ENCODE measurements at places on chromosomes 4 and X.

GRCh38 chr4:79993476-79993875, 79.6 kb downstream of the ANTXR2 start:
- DNase-seq = no peak

DNA sequence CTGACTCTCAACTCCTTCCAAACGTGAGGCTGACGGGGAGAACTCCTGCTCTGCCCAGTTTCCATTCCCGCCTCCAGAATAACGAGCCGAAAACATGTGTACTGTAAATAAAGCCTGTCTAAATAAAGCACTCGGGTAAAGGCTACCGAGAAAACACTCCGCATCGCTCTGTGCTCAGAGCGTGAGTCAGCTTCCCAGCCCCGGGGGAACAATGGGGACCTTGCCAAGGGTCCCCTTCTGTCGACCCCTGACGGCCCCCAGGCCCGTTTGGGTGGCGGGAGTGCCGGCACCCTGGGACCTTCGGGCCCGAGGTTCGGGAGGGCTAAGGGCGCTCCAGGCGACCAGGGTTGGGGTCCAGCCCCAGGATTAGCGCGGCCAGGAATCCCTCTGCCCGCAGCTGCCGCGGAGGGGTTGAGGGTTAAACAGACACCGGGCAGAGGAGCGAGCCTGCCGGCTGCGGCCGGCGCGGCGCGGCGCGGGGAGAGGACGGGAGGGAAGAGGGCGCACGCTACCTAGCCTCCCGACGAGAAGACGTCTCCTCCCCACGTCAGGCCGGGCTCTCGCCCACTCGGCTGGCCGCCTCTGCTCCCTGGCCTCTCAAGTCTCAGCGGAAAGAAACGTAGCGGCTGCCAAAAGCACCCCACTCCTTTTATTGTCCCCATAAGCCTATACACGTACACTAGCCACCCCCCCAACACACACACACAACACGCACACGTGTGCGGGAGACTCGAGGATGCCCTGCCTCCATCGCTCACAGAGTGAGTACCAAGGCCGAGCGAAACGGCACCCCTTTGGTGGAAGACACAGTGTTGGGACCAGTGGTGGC, 85.5 kb downstream of the BCOR start:
- DNase-seq = no peak

DNA sequence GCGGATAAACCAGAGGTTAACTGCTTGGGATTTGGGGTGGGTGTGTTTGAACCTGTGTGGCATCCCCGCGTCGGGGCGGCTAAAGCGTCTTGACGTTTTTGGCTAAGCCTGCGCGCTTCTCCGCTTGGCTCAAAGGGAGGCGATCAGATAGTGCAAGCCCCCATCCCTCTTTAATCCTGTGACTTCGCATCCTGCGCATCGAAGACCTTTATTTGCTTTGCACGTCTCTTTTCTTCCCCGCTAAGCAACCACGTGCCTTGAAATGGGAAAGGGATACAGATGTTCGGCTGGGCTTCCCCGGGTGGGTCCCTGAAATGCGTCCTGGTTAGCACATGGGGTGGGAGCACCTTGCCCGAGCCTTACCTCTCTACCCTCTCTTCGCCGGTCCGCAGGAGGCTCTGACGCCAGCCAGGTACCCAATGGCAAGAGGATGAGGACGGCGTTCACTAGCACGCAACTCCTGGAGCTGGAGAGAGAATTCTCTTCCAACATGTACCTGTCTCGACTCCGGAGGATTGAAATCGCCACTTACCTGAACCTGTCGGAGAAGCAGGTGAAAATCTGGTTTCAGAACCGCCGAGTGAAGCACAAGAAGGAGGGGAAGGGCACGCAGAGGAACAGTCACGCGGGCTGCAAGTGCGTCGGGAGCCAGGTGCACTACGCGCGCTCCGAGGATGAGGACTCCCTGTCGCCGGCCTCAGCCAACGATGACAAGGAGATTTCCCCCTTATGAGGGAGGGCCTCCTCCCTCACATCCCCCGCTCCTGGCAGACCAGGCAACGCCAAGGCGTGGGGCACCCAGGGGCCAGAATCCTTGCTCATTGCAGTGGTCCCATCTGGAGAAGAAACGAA, 1.5 kb downstream of the GSX2 start:
- no peak for DNase-seq

- DNase-seq = peak; percentile 2
Measured at GRCh38 chr4:504076-504475, 5.1 kb downstream of the PIGG start.

GRCh38 chr4:163395758-163396157, 52.1 kb downstream of the NPY5R start:
- no peak for DNase-seq

GRCh38 chr4:123622572-123622971, 226.0 kb downstream of the SPRY1 start:
- no peak for DNase-seq

GRCh38 chrX:149151805-149152757, 353.0 kb downstream of the IDS start:
- peak; percentile 95 for DNase-seq

DNA sequence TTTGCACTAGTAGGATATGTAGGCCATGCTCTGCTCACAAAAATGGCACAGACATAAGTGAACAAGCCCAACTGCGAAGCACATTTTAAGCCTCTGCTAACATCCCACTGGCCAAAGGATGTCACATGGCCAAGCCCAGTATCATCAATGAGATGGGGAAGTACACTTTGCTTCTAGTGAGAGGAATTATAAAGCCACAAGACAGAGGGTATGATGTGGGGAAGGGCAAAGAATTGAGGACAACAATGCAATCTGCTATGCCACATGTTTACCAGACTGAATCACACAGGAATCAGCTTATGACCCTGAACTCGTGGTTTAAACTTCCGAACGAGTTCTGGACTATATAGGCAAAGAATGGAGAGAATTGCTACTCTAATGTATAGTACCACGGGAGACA, 39.1 kb downstream of the SUPT20HL1 start:
- no peak for DNase-seq

DNA sequence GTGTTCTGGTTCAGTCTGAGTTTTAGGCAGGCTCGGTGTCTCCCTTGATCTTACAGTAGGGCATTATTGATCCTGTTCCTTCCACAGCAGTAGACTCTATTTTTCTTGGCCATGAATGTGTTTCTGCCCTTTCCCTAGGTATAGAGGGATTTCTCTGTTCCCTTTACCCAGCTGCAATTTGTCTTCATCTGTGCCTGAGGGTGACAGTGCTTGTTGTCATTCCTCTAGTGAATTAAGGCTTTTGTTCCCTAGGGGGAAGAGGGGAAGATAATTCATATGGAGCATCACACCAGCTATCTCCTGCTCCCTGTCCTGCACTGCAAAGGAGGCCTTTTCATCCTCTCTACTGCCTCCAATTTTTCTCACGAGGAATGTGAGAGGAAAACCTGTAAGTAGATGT, 39.7 kb upstream of the CXorf51A start:
- no peak for DNase-seq

DNA sequence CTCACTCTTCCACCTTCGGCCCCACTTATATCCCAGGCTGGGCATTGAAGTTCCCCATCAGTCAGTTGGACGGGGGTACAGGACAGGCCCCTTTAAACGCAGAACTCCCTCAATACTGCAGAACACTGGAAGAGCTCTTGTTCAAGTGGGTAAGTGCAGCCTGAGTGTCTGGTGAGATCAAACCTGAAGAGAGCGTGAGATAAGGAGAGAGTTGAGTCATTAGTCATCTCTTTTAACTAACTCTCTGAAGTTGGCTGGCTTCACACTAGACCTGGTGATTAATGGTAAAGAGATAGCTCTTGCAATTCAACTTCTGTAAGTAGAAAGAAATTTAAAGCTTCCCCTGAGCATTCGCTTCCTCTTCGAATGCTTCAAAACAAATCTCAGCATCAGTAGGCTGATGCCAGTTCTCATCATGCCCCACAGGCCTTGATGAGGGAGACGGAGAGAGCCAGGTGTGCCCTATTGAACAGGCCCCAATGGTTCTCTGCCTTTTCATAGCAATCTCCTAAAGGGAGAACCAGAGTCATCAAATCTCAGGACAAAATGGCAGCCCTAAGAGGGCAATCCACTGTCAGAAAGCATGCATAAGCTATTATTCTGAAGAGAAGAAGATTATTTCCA, 41.0 kb upstream of the JADE1 start:
- no peak for DNase-seq

GRCh38 chr4:74449571-74450297, 4.8 kb downstream of the AREG start:
- DNase-seq = peak; percentile 20

DNA sequence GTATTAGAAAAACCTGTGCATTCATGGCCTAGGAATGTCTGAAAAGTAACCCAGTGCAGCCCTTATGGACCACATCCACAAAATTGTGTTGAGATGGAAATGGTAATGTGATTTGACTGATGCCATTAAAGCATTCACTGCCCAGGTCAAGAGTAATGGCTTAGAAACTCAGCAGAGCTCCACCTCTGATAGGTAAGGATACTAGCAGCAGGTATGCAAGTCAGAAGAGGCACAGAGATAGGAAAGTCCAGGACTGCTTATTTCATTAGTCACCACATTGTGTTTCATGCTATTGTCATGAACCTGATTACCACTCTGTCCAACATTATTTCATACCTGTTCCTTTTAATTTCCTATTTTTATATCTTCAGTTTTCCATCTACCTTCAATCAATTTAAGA, 2042.2 kb downstream of the ARAP2 start:
- no peak for DNase-seq

- DNase-seq = no peak
Measured at GRCh38 chr4:38387819-38388218, 276.2 kb upstream of the KLF3 start.

DNA sequence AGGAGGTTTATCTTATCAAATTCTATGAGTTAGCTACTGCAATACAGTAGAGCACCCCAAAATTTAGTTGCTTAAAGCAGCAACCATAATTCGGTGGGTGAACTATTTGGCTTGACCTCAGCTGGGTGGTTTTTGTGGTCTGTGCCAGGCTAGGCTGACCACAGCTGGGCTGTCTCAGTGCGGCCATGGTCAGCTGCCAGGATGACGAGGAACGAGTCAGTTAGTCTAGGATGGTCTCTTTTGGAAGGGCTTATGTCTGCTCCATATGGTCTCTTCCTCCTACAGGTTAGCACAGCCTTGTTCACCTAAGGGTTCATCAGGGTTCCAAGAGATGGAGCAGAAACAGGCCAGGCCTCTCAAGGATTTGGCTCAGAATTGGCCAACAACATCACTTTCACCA, 210.4 kb downstream of the PALLD start:
- no peak for DNase-seq

DNA sequence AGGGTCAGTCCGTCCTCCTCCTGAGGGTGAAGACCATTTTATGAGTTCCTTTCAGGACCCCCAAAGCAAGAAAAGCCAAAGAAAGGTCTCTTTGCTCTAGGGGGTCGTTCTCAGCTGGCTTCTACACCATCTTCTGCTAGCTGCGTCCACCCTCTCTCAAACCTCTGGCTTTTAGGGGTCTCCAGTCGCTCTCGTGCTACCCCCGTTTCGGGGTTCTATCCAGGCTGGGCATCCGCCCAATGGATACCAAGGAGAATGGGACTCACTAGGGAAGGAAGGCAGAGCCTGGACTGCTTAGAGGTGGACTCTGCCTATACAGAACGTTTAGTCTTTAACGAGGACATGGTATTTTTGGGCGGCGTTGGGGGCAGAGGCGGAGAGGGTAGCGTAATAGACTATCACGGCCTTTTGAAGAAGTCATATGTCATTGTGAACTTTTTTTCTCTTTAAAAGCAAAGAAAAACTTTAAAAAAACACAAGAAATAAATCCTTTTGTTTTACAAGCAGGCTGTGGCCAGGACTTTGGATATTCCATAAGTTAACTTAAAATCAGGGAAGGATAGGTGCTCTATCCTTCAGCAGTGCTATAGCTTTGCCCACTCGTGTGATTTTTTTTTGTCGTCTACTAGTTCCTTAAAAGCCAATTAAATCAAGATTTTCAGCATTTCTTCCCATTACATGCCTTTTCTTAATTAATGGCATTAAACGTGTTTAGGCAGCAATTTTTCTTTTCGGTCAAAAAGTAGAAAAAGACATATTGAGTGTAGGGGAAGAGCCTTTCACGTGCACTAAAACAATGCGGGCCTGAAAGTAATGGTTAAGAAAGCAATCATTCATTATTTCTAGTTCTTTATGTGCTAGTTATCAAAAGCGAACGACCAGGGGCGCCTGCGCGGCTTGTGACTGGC, 7.2 kb upstream of the PITX2 start:
- DNase-seq = no peak

Measured in fibroblast of skin of scalp (primary cell).